ENCODE measurements at places on chromosomes 6 and 20.

DNA sequence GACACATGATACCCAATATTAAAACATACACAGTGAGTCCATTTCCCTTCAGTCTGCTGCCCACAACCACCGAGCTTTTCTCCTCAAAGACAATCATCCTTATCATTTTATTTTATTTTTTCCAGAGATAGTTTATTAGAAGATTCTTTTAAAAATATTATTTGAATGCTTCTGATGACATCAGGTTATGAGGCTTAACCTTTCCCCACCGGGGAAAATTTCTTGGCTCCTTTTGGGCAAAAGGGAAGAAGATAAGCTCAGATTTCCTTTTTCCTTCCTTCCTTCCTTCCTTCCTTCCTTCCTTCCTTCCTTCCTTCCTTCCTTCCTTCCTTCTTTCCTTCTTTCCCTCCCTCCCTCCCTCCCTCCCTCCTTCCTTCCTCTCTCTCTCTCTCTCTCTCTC is 149.5 kb upstream of the CITED2 start:
- DNase-seq, result no peak

- no peak for DNase-seq
These were observed 32.2 kb upstream of the FOXA2 start for GRCh38 chr20:22616551-22616950.

GRCh38 chr20:37238426-37238825 is 23.2 kb downstream of the GHRH start:
- no peak for DNase-seq

DNA sequence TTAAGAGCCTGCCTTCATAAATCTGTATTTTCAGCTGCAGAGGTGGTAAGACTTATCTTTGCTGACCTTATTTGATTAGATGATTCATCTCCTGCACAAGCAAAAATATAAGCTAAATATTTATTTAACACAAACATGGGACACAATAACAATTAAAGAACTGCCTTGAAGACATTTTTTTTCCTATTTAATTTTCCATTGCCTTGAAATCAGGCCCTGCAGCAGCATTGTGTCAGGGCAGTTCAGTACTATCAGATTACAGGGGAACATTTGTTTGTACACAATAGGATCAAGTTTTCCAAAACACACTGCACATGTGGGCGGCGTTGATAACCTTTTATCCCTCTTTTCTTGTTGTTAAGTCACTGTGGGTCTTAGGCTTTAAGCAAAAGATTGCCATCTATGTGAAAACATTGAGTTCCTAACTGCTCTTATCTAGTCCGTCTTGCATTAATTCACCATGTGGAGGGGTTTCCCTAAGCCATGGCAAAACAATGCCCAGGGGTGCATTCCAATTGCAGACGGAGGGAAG is 7.4 kb downstream of the ADGRF5 start:
- no peak for DNase-seq

DNA sequence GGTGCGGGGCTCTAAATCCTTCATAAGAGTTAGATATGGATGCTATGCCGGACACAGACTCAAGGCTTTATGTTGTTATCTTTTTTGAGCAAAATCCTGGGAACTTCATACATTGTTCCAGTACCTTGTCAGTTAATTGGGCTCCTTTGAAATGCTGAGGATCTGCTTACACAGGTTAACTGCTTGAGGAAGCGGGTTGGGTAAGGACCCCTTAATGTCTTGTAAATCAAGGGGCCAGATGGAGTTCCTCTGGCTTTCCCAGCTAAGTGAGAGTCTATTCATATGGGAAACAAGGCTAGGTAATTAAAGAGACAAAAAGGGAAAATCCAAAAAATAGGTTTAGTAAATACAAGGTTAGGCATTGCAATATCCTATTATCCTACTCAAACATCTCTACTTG is 141.5 kb downstream of the OR2B2 start:
- DNase-seq, result no peak

DNA sequence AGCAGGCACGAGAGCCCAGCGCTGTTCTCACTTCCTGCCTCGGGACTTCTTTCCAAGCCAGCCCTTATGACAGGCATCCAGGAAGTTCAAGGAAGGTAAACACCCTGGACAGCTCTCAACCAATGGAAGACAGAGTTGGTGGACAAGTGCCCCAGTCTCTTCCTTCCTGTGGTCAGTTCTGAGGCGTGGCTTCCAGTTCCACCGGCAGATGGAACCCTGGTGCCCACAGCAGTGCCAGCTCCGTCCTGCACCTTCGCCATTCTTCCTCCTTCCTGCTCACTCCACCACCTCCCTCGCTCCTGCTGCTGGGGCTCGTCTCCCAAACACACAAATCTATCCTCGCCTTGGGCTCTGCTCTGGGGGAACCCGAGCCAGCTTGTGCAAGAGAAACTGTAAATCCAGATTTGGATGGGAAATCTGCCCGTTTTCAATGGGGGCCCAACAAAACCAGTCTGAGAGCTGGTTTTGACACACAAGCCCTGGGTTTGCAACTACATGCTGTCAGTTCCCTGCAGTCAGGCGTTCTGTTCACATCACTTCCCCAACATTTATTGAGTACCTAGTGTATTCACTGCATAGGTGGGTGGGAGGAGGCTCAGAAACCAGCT is 162.7 kb downstream of the GRM4 start:
- no peak for DNase-seq

GRCh38 chr20:49676581-49677291 is 36.9 kb downstream of the B4GALT5 start:
- DNase-seq, result peak; percentile 80

DNA sequence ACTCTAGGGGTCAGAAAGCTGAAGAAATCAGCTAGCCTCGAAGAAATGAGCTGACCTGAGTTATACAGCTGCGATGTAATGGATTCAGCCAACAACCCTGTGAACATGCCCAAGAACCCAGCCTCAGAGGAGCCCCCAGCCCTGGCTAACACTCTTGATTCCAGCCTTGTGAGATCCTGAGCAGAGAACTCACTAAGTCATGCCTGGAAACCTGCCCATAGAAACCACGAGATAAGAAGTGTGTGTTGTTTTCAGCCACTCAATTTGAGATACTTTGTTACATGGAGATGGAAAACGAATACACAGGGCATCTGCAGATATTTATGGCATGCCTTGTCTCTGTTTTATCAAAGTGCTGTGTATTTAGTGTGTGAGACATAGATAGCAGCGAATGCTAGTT is 265.2 kb downstream of the QKI start:
- DNase-seq, result no peak

GRCh38 chr6:38502423-38502822 is 137.3 kb downstream of the BTBD9 start:
- DNase-seq, result no peak

DNA sequence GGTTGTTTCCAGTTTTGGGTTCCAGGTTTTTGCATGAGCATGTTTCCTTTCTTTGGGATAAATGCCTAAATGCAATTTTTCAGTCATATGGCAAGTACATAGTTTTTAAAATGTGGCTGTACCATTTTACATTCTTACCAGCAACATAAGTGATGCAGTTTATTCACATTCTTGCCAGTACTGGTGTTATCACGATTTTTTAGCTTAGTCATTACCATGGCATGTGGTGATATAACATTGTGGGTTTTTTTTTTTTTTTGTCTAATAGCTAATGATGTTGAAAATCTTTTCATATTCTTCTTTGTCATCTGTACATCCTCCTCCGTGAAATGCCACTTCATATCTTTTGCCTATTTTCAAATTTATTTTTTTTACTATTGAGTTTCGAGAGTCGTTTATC is 2.9 kb upstream of the TDRD6 start:
- no peak for DNase-seq

GRCh38 chr20:20932156-20932555 is 174.0 kb downstream of the LINC00237 start:
- DNase-seq, result no peak

GRCh38 chr6:20946022-20946421 is 411.8 kb downstream of the CDKAL1 start:
- no peak for DNase-seq

DNA sequence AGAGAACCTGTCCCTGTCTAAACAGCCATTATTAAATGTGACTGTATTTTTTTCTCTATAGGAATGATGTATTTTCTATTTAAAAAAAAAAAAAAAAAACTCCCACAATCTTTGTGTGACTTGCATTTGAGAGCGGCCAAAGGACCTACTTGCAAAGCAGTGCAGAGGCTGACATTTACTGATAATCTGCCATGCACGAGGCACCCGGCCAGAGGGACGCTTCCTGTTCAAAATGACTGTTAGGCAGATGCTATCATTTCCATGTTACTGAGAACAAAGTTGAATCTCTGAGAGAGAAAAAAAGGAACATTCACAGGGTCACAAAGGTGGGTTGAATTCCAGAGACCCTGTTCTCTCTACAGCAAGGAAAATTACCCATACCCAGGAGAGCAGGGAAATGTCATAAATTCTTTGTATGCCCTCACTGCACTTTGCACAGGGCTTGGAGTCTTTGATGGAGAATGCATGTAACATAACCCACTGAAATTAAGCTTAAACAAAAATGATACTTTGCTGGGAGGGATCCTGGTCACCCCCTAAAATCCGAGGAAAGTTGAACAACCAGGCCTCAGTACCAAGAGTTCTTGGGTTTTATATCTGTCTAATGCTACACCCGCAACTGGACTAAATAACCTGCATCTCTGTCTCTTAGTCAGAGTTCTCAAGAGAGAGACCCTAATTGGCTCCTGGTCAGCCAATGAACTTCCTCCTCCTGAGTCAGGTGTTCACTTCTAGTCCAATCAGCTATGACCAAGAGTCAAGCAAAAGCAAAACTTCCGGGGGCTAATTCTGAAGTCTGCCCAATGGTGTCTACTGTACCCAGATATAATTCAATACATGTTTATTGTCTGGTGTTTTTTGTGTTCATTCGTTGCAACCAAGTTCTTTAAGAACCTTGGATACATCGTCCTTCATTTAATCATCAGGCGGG is 61.2 kb downstream of the GCLC start:
- no peak for DNase-seq

DNA sequence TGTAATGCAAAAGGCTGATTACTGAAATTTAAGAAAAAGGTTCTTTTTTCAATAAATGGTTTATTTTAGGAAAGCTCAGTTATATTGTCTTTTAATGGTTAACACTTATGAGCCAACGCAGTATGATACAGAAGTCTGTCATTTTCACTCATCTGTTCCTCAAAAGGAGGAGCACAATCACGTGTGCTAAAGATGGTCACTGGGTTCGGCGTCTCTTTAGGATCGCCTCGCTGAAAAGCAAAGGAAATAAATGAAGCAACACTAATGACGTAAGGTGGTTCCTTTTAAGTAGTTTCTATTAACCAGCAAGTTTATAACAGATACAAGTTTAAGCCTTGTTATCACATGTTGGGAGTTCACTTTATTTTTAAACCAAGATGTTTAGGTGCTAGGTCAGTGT is 125.7 kb downstream of the MAP3K4 start:
- peak; percentile 17 for DNase-seq

GRCh38 chr20:53964067-53964466 is 106.3 kb downstream of the BCAS1 start:
- no peak for DNase-seq

- DNase-seq, result no peak
These were observed 159.8 kb upstream of the HCRTR2 start for GRCh38 chr6:55014321-55015088.

DNA sequence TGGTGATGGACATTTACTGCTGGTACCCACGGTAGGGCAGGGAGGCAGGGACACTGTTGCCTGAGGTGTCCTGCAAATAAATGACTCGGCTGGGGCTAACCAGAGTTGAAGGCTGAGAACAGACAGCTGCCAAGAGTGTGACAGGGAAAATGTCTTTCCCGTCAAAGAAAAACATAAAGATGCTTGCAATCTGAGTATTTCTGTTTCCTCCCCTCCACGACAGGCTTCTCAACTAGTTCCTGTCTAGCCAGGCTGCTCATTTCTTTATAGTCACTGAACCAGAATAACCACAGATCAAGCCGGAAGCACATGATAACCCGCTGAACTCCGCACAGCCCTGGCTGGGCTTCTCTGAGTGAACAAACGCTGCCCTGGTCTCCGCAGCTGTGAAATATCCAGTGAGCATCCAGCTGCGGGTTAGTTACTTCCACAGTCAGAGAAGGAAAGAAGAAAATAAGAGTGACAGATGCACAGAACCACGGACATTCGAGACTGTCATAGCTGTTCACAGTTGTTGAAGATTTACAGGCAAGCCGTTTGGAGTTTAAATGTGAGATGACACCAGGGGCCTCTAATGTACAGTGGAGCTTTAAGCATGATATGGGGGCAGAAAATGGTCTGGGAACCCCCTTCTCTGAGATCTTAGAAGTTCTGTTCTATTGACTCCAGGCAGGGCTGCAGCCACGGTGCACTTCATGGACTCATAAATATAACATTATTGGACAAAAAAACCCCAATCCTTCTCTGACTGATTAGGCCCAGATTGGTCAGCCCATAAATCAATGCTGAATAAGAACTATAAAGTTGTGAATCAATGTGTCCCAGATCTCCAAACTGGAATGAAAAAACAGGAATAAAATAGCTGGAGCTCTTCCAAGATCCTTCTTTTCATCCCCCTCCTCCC is 299.9 kb upstream of the SUPT3H start:
- peak; percentile 67 for DNase-seq

- DNase-seq, result no peak
These were observed 12.3 kb downstream of the TMEM14B start for GRCh38 chr6:10759884-10760329.

DNA sequence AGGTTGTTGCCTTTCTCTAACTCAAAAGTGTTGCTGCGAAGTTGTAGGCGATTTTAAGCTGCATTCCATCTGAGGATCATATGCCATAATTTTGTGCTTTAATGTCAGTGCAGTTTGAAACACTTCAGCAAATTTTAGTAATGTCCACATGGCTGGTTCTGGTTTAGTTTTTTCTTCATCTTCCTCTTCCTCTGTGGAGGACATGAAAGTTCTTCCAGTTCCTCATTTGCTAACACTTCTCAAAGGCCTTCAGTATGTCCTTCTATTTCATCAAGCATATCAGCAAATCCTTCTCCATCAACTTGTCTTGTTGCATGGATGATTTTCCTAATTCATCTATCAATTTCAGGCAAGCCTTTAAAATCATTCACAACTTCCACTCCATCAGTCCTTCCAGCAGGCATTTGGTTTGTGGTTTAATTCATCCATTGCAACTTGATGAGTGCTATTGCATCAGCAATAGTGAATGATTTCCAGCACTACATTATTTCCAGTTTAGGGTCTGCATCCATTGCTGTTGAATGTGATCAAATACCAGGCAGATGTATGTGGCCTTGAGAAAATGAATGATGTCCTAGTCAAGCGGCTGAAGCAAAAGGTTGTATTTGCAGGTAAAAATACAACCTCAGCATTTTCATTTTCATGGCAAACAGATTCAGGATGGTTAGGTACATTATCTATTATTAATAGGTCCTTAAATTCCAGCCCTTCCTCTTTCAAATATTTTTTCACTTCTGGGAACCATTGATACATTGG is 20.2 kb downstream of the SHLD1 start:
- DNase-seq, result no peak

- no peak for DNase-seq
These were observed 12.0 kb downstream of the ID4 start for GRCh38 chr6:19849196-19849595.

All from CD4-positive, alpha-beta T cell treated with Interleukin-17A for 1 hour (primary cell).